ENCODE measurements at places on chromosomes 16 and 17. TPM values are rescaled to one million over a fixed set of nuclear protein-coding genes. Genes with fewer than 3 reads are reported as not detected.

DNA sequence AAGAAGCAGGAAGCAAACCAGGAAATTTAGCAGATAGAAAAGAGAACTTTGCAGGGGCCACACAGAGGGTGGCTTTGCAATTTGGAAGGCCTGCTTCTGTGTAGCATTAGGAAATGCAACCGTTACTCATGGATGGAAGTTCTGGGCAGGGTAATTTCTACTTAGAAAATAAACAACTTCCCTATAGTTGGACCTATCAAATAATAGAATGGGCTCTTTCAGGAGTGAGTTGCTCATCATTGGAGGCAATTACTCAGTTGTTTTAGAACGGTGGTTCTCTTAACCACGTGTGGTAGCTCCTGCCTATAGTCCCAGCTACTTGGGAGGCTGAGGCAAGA is 25.8 kb upstream of the HS3ST2 start:
- H3K27me3 ChIP-seq, result no peaks in the 10 kb centered on the region
- no peaks in the 10 kb centered on the region for H3K4me1 ChIP-seq
- no peak overlapping the region for H3K4me3 ChIP-seq

GRCh38 chr17:62030264-62030663 is 34.8 kb downstream of the MED13 start:
- H3K4me3 ChIP-seq, result no peak overlapping the region
- peaks cover 4% of the 10 kb centered on the region for H3K4me1 ChIP-seq
- DNase-seq, result no peak

AXIN2 gene
- total RNA-seq, result 14.0 TPM

DNA sequence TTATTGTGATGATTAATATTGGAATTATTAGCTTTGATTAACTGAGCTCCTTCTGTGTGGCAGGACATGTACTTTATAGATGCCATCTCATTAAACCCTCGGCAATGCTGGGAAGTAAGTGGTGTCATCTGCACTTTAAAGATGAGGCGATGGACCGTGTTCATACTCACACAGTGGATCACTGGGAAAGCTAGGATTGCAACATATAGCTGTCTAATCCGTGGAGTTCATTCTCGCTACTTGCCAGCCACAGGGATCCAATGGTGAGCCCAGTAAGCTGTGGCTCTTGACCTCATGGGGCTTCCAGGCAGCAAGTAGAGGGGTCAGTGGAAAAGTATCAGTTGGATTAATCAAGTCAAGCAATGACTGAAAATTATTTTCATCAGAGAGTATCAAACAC is 587.9 kb downstream of the CDH13 start:
- H3K4me1 ChIP-seq, result no peaks in the 10 kb centered on the region
- no peak overlapping the region for H3K4me3 ChIP-seq
- DNase-seq, result no peak
- no peak overlapping the region for H3K27ac ChIP-seq
- H3K27me3 ChIP-seq, result no peaks in the 10 kb centered on the region

DNA sequence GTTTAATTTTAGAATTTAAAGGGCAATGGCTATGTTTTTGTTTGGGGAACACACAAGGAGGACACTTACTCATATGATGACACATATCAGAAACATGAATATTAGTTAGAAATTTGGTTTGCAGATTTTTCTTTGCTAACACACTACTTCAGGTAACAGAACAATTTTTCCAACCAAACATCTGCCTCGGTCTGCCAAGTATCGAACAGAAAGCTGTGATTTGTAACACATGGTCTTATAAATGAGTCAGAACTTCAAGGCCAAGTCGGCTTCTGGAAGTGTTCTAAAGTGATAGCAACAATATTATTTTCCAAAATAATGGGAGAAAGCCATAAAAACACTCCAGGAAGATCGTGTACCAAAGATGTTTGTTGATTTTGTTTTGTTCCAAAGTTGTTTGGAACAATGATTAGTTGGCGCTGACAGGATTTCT is 75.9 kb upstream of the PMFBP1 start:
- no peak for DNase-seq
- H3K27ac ChIP-seq, result no peak overlapping the region
- no peaks in the 10 kb centered on the region for H3K27me3 ChIP-seq
- no peaks in the 10 kb centered on the region for H3K4me1 ChIP-seq
- H3K4me3 ChIP-seq, result no peak overlapping the region
- no peaks in the 10 kb centered on the region for H3K36me3 ChIP-seq

DNA sequence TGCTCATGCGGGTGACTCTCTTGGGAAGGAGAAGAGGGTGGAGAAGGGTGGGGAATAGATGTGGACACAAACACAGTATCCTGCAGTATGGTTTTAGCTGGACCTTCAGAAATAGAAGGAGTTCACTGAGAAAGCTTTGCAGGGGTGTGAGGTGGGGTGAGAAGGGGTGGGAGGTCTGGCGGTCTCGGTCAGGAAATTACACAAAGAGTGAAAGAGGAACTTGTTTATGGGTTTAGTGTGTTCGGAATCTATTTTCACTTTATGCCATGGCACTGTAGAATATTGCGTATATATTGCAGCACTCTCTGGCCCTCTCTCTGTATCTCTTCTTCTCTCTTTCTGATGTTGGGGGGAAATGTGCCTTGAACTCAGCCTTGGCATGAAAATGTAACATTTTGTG is 148.2 kb upstream of the GOT2 start:
- H3K36me3 ChIP-seq, result no peaks in the 10 kb centered on the region
- H3K4me3 ChIP-seq, result no peak overlapping the region
- H3K27me3 ChIP-seq, result no peaks in the 10 kb centered on the region
- H3K4me1 ChIP-seq, result no peaks in the 10 kb centered on the region
- no peak for DNase-seq
- H3K27ac ChIP-seq, result no peak overlapping the region

GRCh38 chr16:27539636-27540035 is 10.1 kb downstream of the GTF3C1 start:
- H3K4me3 ChIP-seq, result no peak overlapping the region
- H3K27me3 ChIP-seq, result no peaks in the 10 kb centered on the region
- H3K4me1 ChIP-seq, result no peaks in the 10 kb centered on the region
- no peak for DNase-seq

KRTAP9-2 gene
- not detected for total RNA-seq

DNA sequence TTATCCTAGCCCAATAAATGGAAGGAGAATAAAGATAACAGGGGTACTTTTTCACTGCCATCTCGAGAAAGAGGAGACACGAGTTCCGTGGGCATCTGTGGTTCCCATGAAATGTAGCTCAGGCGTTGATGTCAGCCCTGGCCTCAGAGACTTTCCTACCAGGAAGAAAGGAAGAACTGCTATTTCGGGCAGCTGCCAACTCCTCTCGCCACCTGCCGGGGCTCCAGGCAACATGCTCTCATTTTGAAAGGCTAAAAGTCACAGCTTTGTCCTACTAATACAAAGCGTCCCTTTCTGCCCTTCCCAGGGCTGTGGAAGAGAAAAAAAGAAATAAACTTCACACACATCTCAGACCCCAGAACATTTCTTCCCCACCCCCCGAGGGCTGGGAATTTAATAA is 65.8 kb downstream of the DHRS7C start:
- H3K36me3 ChIP-seq, result no peaks in the 10 kb centered on the region
- DNase-seq, result peak; percentile 14
- no peak overlapping the region for H3K27ac ChIP-seq

TBC1D28 gene
- total RNA-seq, result not detected

TGFB1I1 gene
- total RNA-seq, result 54.4 TPM

GRCh38 chr17:16447676-16448075 is 32.3 kb downstream of the TRPV2 start:
- no peak overlapping the region for H3K4me3 ChIP-seq
- no peak for DNase-seq
- no peaks in the 10 kb centered on the region for H3K27me3 ChIP-seq
- H3K4me1 ChIP-seq, result peaks cover 11% of the 10 kb centered on the region
- no peak overlapping the region for H3K27ac ChIP-seq

DNA sequence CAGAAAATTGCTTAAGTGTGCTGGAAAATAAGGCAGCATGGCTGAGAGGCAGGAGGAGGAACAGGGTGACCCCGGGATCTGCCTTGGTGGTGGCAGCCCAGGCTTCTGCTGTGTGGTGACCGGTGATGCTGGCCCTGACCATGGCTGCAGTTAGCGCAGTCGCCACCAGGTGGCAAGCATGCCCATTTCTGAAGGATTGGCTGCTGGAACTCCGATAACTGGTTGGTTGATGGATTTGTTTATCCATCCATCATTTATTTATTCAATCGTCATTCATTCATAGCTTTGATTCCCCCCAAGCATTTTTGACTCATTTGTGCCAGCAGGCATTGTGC is 29.1 kb upstream of the ITGA3 start:
- no peak overlapping the region for H3K27ac ChIP-seq
- peaks cover 14% of the 10 kb centered on the region for H3K4me1 ChIP-seq

PPL gene
- total RNA-seq, result 78.4 TPM

PIGQ gene
- 92.9 TPM for total RNA-seq

GRCh38 chr17:337453-337852 is 15.2 kb downstream of the RPH3AL start:
- H3K27me3 ChIP-seq, result no peaks in the 10 kb centered on the region
- no peaks in the 10 kb centered on the region for H3K36me3 ChIP-seq
- H3K4me1 ChIP-seq, result peaks cover 3% of the 10 kb centered on the region
- no peak overlapping the region for H3K4me3 ChIP-seq
- no peak for DNase-seq

DNA sequence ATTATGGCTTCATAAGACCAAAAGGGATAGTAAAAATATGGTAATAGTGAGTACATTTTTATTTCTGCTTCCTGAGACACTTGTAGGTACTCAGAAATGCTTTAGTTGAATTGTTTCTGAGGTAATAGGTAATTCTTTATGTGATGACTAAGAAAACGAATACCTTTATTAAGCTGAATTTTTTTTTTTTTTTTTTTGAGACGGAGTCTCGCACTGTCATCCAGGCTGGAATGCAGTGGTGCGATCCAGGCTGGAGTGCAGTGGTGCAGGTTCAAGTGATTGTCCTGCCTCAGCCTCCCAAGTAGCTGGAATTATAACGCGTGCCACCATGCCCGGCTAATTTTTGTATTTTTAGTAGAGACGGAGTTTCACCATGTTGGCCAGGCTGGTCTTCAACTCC is 1.9 kb downstream of the RAD51C start:
- peaks cover 2% of the 10 kb centered on the region for H3K36me3 ChIP-seq
- peaks cover 4% of the 10 kb centered on the region for H3K4me1 ChIP-seq
- H3K27ac ChIP-seq, result no peak overlapping the region
- H3K27me3 ChIP-seq, result no peaks in the 10 kb centered on the region
- DNase-seq, result no peak
- no peak overlapping the region for H3K4me3 ChIP-seq

- H3K4me1 ChIP-seq, result no peaks in the 10 kb centered on the region
- no peaks in the 10 kb centered on the region for H3K36me3 ChIP-seq
- H3K27me3 ChIP-seq, result no peaks in the 10 kb centered on the region
- DNase-seq, result no peak
Measured at GRCh38 chr16:86251682-86252081, 258.6 kb upstream of the FOXF1 start.

CCL14 gene
- total RNA-seq, result 134 TPM
